Neural crest cell (in vitro differentiated cells): ENCODE measurements at places on chromosomes 16 and 17. TPM values are rescaled to one million over a fixed set of nuclear protein-coding genes. Genes with fewer than 3 reads are reported as not detected.
A peak's percentile ranks its signal among the peaks of the same experiment; 100 is the strongest.

DNA sequence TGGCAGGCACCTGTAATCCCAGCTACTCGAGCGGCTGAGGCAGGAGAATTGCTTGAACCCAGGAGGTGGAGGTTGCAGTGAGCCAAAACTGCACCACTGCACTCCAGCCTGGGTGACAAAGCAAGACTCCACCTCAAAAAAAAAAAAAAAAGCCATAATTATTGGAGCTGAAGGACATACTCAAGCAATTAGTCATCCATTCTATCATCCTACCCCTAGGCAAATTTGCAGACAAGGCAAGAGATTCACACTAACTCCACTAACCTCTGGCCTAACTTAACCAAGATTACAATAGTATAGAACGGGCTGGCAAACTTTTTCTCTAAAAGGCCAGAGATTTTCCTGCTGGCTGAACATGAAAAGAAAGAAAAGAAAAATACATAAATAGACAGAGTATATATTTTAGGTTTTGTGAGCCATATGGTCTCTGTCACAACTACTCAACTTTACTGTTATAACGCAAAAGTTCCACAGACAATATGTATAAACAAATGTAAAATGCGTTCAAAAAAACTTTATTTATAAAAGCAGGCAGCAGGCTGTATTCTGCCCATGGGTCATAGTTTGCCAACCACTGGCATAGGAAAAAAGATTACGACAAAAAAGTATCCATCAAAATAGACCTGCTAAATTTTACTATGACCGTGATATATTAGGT, 29.7 kb downstream of the BRIP1 start:
- no peaks in the 10 kb centered on the region for H3K27me3 ChIP-seq
- H3K4me1 ChIP-seq: peaks cover 9% of the 10 kb centered on the region
- no peak overlapping the region for H3K4me3 ChIP-seq
- peaks cover 10% of the 10 kb centered on the region for H3K36me3 ChIP-seq

DNA sequence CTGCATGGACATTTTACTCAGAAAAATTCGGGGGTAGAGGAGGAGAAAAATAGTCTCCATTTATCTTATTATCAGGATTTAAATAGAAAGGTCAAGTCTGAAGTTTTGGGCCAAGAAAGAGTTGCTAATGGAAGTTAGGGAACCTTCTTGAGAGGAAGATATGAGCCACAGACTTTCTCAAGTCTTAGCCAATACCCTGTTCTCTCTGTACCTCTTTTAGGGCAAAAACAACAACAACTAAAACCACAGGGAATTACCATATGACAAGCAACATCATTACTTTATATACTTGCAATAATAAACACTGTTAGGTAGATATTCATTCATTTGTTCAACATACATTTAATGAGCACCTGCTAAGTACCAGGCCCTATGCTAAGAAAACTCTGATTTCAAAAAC, 282.2 kb upstream of the CDH5 start:
- no peaks in the 10 kb centered on the region for H3K27me3 ChIP-seq
- H3K4me1 ChIP-seq: no peaks in the 10 kb centered on the region
- no peaks in the 10 kb centered on the region for H3K36me3 ChIP-seq
- H3K4me3 ChIP-seq: no peak overlapping the region
- H3K27ac ChIP-seq: no peak overlapping the region
- no peak for DNase-seq

DNA sequence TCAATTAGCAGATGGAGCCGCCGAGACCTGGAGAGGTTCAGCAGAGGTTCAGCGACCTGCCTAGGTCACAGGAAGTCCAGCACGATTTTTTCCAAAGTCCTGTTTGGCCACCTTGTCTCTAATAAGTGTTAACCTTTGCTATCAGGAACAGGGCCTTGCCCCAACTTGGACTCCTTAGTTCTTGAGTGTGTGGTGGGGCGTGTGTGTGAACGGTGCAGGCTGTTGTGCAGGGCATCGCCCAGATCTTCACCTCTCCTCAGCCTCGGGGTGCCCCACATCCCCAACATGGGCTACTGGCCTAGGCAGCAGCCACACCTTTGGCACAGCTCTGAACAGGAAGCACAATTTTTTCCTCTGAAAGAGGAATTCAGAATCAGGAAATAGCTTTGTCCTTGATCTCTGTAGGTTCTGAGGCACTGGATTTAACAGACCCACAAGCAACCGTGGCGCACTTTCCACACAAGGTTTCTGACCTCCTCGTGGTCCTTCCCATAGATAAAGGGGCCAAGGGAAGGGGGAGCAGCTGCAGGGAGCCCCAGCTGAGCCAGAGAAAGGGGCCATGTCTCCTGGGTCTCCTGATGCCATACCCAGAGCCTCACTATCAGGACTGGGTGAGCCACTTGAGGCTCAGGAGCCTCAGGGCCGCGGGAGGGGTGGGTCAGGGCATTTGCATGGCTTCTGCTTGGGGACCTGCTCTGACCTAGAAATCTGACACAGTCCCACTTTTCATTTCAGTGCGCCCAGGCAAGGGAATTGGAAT, 10.4 kb downstream of the MPRIP start:
- peaks cover 5% of the 10 kb centered on the region for H3K36me3 ChIP-seq
- peak overlapping the region; percentile 45 for H3K27ac ChIP-seq
- no peaks in the 10 kb centered on the region for H3K27me3 ChIP-seq
- H3K4me3 ChIP-seq: no peak overlapping the region
- H3K4me1 ChIP-seq: peaks cover 24% of the 10 kb centered on the region

GRCh38 chr16:54412777-54413455, 126.3 kb upstream of the IRX3 start:
- H3K4me1 ChIP-seq: peaks cover 8% of the 10 kb centered on the region
- no peak overlapping the region for H3K4me3 ChIP-seq
- H3K27ac ChIP-seq: no peak overlapping the region

DNA sequence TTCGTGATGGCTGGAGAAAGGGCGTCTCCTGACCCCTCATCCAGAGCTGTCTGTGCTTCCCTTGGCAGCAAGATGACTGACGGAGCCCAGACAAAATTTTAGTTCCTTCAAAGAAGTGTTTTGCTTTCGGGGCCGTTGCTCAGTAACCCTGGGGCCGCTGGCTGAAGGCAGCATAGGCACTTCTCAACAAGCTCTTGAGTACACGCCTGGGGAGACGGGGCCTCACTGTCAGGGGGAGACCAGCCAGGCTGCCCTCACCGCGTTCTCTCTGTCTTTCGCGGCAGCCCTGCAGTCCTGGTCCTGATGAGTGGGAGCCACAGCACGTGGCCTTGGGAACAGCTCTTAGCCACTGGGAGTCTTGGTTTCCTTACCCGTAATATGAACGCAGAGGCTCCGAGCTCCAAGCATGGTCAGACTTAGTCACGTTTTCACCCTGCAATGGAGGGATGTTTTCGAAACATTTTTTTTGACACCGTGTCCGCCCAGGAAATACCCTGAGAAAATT, 86.0 kb downstream of the IRF8 start:
- H3K36me3 ChIP-seq: no peaks in the 10 kb centered on the region
- H3K27me3 ChIP-seq: peaks cover 51% of the 10 kb centered on the region
- H3K4me3 ChIP-seq: no peak overlapping the region
- peaks cover 4% of the 10 kb centered on the region for H3K4me1 ChIP-seq
- H3K27ac ChIP-seq: no peak overlapping the region
- no peak for DNase-seq

DNA sequence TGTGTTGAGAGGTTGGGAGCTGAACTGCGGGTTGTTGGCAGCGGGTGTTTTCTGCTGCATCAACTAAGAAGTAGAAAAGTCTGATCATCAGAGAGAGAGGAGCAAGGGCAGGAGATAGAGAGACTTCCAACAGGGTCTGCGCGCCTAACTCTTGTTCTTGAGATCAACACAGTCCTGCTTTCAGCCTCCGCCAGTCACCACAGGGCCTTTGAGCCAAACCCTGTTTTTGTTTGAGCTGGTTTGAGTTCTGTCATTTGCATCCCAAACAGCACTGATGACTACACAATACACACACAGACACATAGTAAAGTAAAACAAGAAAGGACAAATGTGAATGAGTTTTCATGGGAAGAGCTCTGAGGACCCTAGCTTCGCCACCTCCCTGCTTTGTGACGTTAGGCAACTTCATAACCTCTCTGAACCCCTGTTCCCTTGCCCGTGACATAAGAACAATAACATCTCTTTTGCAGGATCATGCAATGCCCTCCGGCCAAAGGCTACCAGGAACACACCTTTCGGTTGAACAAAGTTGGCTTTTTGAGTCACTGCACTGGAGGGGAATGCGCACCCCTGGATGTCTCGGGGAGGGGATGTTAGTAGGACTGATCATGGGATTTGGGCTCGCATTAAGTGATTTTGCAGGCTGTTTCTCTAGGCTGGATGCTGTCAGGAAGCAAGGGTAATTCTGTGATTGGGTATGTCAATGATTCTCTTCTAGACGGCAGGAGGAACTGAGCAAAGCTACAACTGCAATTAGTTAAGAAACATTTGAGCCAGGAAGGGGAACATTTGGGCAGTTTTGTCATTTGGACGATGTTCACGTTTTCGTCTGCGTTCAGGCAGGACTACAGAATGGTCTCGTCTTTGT, 92.3 kb downstream of the C16orf78 start:
- no peak overlapping the region for H3K27ac ChIP-seq
- H3K36me3 ChIP-seq: no peaks in the 10 kb centered on the region
- H3K4me1 ChIP-seq: peaks cover 30% of the 10 kb centered on the region
- DNase-seq: no peak
- peaks cover 27% of the 10 kb centered on the region for H3K27me3 ChIP-seq

- H3K27ac ChIP-seq: peak overlapping the region; percentile 94
- H3K4me3 ChIP-seq: peak overlapping the region; percentile 24
- DNase-seq: no peak
- no peaks in the 10 kb centered on the region for H3K27me3 ChIP-seq
Measured at GRCh38 chr16:88007321-88007731, 56.1 kb downstream of the BANP start.

- H3K4me1 ChIP-seq: peaks cover 25% of the 10 kb centered on the region
- no peak for DNase-seq
- H3K36me3 ChIP-seq: peaks cover 3% of the 10 kb centered on the region
- H3K27me3 ChIP-seq: no peaks in the 10 kb centered on the region
- H3K27ac ChIP-seq: peak overlapping the region; percentile 100
Measured at GRCh38 chr16:21953541-21953902, 361 bp downstream of the UQCRC2 start.

DNA sequence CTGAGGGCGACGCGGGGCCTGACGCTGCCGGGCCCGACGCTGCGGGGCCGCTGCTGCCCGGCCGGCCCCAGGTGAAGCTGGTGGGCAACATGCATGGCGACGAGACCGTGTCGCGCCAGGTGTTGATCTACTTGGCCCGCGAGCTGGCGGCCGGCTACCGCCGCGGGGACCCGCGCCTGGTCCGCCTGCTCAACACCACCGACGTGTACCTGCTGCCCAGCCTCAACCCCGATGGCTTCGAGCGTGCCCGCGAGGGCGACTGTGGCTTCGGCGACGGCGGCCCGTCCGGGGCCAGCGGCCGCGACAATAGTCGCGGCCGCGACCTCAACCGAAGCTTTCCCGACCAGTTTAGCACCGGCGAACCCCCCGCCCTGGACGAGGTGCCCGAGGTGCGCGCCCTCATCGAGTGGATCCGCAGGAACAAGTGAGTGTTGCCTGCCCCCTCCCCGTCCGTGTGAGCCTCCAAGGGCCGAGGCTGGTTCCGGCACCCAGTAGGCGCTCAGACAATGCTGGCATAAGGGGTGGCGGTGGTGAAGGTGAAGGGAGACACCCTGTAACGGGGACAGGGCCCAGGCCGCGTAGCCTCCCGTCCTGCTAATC, 676 bp downstream of the CPD start:
- no peak for DNase-seq
- peaks cover 18% of the 10 kb centered on the region for H3K27me3 ChIP-seq
- H3K4me1 ChIP-seq: peaks cover 53% of the 10 kb centered on the region
- peak overlapping the region; percentile 88 for H3K4me3 ChIP-seq
- no peak overlapping the region for H3K27ac ChIP-seq
- H3K36me3 ChIP-seq: no peaks in the 10 kb centered on the region

- peak overlapping the region; percentile 95 for H3K27ac ChIP-seq
- DNase-seq: no peak
- peaks cover 5% of the 10 kb centered on the region for H3K4me1 ChIP-seq
- H3K27me3 ChIP-seq: no peaks in the 10 kb centered on the region
- H3K36me3 ChIP-seq: no peaks in the 10 kb centered on the region
Measured at GRCh38 chr17:73013816-73014663, 78.4 kb downstream of the SLC39A11 start.

GRCh38 chr16:71288570-71288889, 672 bp downstream of the CMTR2 start:
- peaks cover 19% of the 10 kb centered on the region for H3K27me3 ChIP-seq
- H3K4me1 ChIP-seq: peaks cover 20% of the 10 kb centered on the region
- peaks cover 19% of the 10 kb centered on the region for H3K36me3 ChIP-seq

DNA sequence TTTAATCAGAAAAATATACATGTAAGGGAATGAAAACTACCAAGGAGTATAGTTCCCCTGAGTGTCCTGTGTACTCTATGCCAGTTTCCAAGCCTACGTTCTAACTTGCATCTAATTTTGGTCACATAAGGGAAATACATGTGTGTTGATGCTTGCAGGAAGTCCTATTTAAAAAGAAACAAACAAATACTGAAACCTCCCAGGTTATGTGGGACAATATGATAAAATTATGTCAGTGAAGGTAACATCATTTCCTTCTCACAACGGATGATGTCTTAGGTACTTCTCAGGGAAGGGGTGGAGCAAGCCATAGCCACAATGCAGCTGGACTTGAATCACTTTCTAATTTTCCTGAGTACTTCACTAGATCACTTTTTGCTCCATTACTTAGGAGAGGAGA, 115.9 kb downstream of the ZFHX3 start:
- H3K27ac ChIP-seq: peak overlapping the region; percentile 48
- peaks cover 75% of the 10 kb centered on the region for H3K4me1 ChIP-seq
- peaks cover 2% of the 10 kb centered on the region for H3K36me3 ChIP-seq

DNA sequence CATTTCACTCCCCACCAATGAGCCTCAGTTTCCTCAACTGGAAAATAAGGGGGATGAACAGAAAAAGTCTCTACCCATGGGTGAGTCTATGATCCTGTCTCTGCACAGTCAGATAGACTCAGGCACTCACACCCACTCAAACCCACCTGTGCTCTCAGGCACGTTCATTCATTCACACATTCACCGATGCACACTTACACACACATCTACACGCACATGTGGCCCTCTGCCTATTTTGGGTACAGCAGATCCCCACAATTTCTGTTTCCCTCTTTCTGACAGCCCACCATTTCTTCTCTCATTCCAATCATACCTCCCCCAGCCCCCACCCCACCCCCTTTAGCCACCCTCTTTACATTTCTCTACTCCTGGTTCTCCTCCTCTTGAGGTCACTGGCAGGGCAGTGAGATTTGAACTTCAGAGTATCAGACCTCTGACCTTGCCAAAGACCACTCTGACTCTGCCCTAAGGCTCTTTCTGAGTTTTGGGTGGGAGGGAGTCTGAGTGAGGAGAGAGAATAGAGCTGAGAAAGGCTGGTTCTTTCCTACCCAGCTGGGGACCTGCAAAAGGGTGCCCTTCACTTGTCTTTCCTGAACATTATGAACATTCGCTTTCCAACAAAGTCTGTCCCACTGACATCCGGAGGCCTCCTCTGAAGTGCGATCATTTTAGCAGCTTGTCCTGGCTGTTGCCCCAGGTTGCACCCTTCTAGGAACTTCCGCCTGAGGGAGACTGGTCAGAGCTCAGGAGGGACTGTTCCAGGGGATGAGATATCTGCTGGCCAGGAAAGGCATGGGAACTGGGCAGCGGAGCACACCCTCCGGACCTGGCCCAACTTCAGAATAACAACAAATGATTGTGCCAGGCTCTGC, 10.1 kb upstream of the COL1A1 start:
- peak overlapping the region; percentile 39 for H3K4me3 ChIP-seq
- H3K27me3 ChIP-seq: peaks cover 9% of the 10 kb centered on the region

TMC7 gene
- 3.1 and 3.9 TPM in 2 replicates for total RNA-seq

ASIC2 gene
- 0.12 TPM in 1 of 2 replicates, not detected in the other for total RNA-seq

PRSS27 gene
- total RNA-seq: 5.3 and 7.8 TPM in 2 replicates

JPH3 gene
- 9.1 and 9.5 TPM in 2 replicates for total RNA-seq

LGALS9 gene
- 0.84 and 2.1 TPM in 2 replicates for total RNA-seq

SLC35G6 gene
- total RNA-seq: not detected in 2 replicates
